ENCODE measurements at places on chromosomes 7 and 10.

- DNase-seq: no peak
These were observed 333.8 kb downstream of the BBS9 start for GRCh38 chr7:33463131-33463530.

GRCh38 chr7:35605760-35606159 lies 89.2 kb downstream of the HERPUD2 start:
- DNase-seq: no peak

- DNase-seq: no peak
These were observed 385.8 kb upstream of the GHITM start for GRCh38 chr10:83753490-83753889.

DNA sequence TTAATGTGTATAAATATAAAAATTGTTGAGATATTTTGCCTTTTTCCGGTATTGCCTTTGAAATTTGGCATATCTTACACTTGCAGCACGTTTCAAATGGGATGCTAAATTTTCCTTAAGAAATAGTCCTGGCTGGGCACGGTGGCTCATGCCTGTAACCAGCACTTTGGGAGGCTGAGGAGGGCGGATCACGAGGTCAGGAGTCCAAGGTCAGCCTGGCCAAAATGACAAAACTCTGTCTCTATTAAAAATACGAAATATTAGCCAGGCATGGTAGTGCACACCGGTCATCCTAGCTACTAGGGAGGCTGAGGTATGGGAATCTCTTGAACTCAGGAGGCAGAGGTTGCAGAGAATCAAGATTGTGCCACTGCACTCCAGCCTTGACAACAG lies 220.2 kb downstream of the PTEN start:
- DNase-seq: no peak

- DNase-seq: no peak
These were observed 190.6 kb downstream of the CELF2 start for GRCh38 chr10:11208243-11208642.

DNA sequence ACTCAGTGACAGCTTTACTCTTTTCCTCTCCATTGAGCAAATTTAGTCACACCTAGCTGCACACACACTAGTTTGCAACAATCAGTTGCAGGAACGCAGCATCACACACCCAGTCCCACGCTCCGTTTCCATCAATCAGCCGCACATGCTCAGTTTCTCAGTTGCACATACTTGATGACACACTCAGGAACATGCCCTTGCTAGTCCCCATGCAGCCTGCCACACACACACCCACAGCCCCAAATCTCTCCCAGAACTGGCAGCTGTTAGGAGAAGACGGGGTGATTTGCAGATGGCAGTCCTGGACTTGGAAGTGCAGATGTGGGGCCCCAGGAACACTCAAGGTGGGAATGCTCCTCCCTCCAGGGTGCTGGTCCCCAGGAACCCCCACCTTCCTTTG lies 7.7 kb downstream of the LBX1 start:
- DNase-seq: no peak

DNA sequence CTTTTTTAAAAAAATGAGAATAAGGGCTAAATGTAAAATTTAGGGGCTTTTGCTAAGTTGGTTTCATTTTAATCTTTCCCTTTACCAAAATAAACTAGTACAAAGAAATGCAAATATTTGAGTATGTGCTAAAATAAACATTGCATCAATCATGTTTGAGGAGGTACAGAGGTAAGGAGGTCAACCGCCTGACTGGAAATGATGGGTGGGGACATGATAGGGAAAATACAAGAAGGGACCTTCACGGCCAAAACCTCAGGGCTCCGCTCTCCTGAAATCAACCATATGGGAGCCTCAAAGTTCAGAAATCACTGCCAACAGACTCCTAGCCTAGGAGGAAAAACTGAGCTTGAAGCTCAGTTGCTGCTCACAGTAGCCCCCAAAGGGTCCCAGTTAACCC lies 207.6 kb downstream of the AHR start:
- DNase-seq: no peak

GRCh38 chr10:29358010-29358616 lies 69.2 kb downstream of the LYZL1 start:
- no peak for DNase-seq

DNA sequence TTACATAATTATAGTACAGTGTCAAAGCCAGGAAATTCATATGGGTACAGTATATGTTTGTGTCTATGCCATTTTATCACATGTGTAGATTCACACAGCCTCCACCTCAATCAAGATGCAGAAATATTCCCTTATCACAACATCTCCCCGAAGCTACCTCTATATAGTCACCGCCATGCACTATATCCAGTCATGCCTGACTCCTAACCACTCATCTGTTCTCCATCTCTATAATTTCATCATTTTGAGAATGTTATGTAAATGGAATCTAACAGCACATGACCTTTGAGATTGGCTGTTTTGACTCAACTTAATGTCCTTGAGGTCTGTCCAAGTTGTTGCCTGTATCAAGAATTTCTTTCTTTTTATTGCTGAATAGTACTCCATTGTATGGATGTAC lies 22.3 kb upstream of the SLC25A13 start:
- no peak for DNase-seq

- DNase-seq: no peak
These were observed 88.3 kb downstream of the CHST15 start for GRCh38 chr10:124005091-124005490.

- no peak for DNase-seq
These were observed 30.5 kb upstream of the UTF1 start for GRCh38 chr10:133199488-133199885.

GRCh38 chr7:82049442-82049841 lies 279.6 kb upstream of the HGF start:
- no peak for DNase-seq

DNA sequence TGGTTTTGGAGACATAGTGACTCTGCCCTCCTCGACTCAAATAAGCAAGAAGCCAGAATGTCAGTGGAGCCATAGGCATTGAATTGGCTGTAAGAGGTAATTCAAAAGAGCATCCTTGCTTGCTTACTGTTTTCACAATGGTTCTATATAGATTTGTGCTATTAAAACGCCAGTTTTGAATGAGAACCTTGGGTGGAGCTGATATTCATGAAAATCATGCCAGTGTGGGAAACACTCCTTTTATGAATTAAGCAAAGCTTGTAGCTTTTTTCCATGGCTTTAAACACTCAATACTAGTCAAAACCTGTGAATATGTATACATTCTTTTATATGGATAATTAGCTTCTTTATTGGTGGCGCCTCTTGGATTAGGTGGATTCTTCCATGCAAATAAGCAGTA lies 252.5 kb downstream of the SLC25A13 start:
- DNase-seq: no peak

GRCh38 chr10:122311051-122311410 lies 39.9 kb downstream of the BTBD16 start:
- no peak for DNase-seq

GRCh38 chr7:7732621-7733281 lies 14.3 kb upstream of the RPA3 start:
- DNase-seq: no peak

GRCh38 chr10:96306516-96306915 lies 2.3 kb downstream of the DNTT start:
- DNase-seq: no peak

GRCh38 chr7:122064971-122065370 lies 79.1 kb downstream of the AASS start:
- no peak for DNase-seq

- DNase-seq: no peak
These were observed 18.1 kb downstream of the BAZ1B start for GRCh38 chr7:73504017-73504416.
